IMR-90 (cell line): ENCODE measurements at places on chromosomes 7 and 10.

GRCh38 chr10:70786799-70787415 is 1.7 kb upstream of the TBATA start:
- no peak overlapping the region for H3K4me3 ChIP-seq
- H3K4me1 ChIP-seq, result no peaks in the 10 kb centered on the region

DNA sequence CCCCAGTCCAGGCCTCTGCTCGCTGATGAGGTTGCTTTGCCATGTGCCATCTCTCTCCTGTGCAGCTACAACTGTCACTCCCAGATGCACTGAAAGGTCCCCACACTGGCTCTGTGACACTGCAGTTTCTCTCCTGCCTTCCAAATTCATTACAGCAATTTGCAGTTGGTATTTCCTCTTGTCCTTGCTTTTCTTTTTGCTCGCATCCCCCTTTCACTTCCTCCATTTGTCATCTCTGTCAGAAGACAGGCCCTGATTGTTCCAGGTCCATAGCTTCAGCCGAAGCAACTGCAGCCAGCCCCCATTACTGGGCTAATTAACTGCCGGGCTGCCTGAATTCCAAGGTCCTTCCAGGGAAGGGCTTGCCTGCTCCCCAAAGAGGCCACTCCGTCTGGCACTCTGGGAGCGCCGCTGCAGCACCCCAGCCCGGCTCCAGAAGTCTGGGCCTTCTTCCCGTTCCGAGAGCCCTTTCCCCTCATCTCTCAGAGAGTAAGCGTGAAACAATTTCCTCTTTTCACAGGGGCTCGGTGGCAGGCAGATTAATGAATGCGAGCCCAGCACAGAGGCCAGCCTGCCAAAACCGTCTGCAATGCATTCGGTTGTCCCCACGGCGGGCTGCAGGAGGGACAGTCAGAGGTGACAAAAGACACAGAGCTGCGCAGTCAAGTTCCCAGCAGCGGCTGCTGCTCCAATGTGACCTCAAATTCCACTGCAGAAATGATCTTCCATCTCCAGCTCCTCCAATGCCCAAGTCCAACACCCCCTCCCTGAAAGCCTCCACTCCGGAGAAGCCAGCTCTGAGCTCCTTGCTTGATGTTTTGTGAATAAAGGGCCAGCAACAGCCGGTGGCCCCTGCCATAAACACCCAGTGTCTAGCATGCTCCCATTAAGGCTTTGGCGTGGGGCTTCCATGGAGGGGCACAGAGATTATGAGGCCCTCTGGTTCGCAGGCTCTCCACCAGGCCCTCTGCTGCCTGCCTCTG is 279.4 kb upstream of the HABP2 start:
- H3K36me3 ChIP-seq, result no peaks in the 10 kb centered on the region
- no peak overlapping the region for H3K27ac ChIP-seq
- peaks cover 3% of the 10 kb centered on the region for H3K27me3 ChIP-seq
- no peaks in the 10 kb centered on the region; the same call in 1 of the 2 replicates for H3K4me1 ChIP-seq

GRCh38 chr7:131307627-131308026 is 20.0 kb upstream of the MKLN1 start:
- no peaks in the 10 kb centered on the region for H3K36me3 ChIP-seq
- DNase-seq, result no peak
- H3K4me1 ChIP-seq, result no peaks in the 10 kb centered on the region
- H3K27ac ChIP-seq, result no peak overlapping the region

- DNase-seq, result no peak
- no peaks in the 10 kb centered on the region for H3K36me3 ChIP-seq
- H3K4me1 ChIP-seq, result no peaks in the 10 kb centered on the region
- H3K27ac ChIP-seq, result no peak overlapping the region
- H3K27me3 ChIP-seq, result peaks cover 8% of the 10 kb centered on the region
Measured at GRCh38 chr10:75441196-75441595, 9.8 kb downstream of the LRMDA start.

DNA sequence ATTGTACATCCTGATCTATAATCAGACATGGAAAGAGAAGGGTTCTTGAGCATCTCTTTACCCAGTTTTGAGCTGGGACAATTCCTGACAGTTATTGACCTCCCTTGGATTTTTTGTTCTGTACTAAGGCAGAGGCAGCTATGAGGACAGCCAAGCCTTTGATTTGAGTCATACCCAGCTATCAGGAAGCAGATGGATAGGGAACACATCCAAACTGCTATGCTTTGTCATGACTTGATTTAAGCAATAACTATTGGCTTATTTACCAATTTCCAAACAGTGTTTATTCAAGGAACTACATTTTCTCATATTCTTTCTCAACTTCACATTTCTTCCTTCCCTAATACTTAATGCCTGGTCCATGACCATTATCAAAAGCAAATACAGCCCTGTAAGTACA is 396.4 kb upstream of the STEAP1 start:
- H3K27ac ChIP-seq, result no peak overlapping the region
- no peak overlapping the region for H3K4me3 ChIP-seq
- H3K27me3 ChIP-seq, result no peaks in the 10 kb centered on the region
- H3K36me3 ChIP-seq, result no peaks in the 10 kb centered on the region
- DNase-seq, result no peak
